ENCODE measurements at places on chromosomes 1 and 21.

DNA sequence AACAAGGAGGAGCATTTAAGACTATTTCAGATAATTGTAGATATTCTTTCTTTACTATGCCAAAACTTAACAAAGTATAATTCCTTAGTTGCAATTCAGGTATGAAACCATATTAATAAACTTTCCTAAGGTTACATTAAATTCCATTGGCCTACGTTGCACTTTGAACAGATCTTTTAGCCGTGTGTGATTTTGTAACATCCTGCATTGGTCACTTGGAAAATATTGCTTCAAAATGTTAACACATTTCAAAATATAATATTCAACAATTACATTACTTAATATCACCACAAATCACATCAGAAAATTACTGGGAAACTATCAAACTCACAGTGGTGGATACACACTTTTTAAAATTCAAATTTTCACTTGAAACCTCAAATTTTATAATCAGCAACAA lies 20.2 kb downstream of the ETS2 start:
- no peak for DNase-seq

GRCh38 chr1:71080230-71080738 lies 551 bp downstream of the ZRANB2 start:
- DNase-seq: no peak

GRCh38 chr21:37045149-37045548 lies 27.7 kb downstream of the PIGP start:
- no peak for DNase-seq

DNA sequence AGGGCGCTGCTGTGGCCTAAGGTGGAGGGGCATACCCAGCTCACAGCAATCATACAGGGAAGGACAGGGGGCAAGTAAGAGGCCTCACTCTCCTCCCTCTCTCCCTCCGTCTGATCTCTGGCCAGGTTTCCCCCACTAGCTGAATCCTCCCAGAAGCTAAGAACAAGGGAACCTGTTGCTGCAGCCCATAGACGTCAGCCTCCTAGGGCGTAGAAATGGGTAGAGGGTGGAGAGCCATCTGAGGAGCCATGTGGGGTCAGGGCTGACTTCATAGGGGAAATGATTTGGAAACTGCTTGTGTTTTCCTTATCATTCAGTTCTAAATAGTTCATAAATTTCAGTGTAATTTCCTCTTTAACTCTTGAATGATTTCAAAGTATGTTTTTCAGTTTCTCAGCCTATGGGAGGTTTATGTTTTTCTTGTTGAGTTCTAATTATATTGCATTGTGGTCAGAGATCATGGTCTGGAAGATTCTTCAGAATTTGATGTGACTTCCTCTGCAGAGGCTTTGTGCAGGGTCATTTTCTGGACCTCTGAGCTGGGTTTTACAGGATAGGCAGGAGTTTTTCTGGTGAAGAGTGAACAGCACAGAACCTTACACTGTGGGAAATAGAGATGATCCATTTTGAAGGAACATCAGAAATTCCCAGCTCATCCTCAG lies 2.3 kb upstream of the MOB3C start:
- no peak for DNase-seq

DNA sequence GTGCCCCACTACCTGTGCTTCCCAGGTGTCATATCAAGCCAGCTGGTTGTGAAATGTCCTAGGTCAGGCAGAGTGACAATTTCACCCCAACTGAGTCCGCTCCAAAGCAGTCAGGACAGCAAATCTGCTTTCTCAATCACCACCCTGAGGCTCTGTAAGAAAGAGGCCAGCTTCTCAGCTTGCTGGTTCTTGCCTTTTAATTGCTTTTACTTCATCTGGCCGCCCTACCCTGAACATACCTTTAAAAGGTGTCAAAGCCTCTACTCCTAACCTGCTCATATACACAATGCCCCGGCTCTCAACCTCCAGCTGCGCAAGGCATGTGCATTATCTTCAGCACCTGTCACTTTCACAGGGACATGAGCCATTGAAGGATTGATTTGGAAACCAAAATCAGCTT lies 581.6 kb downstream of the NPHP4 start:
- no peak for DNase-seq

DNA sequence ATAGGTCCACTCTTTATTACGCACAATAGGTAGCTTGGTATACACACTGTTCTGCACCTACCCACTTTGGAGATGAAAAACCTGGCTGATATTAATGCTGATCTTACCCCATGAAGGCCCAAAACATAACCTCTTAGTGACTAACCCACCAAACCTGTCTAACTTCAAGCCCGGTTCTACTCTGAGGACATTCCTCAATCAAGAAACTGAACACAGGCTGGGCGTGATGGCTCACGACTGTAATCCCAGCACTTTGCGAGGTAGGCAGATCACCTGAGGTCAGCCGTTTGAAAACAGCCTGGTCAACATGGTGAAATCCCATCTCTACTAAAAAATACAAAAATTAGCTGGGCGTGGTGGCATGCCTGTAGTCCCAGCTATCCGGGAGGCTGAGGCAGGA lies 50.5 kb downstream of the EYA3 start:
- no peak for DNase-seq

DNA sequence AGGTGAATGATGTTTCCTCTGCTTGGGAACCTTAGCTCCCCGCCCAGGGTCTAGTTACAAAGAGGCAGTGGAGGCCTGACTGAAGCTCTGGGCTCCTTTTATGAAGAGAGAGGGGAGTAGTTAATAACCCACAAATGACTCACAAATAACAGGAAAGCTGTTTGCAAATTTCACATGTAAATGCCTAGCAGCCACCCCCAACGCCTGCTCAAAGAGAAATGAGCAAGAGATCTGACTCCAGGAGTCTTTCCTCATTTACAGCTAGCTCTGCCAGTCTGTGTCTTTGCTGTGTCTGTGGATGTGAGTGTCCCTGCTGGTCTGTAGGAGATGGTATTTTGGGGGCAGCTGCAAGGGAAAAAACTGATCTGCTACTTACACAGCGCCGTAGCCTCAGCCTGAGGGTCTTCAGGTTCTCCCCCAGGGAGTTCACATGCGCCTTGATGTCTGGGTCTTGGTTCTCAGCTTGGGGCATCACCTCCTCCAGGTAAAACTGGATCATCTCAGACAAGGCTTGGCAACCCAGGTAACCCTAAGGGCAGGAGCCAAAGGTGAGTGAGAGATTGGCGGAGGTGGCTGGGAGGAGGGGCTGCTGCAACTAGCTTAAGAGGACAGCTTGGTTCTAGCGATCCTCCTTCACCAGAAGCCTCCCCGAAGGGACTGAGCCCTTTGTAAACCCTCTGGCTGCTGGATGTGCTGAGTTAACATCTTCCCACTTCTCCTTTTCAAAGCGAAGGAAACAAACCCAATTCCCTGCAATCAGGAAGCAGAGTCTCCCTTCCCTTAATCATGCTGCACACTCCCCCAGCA lies at the start of gene IL19:
TSS of gene IL19 (plus strand) at position 243 of the 807 bp plus-strand sequence. CDS start 65,890 bp downstream, outside the sequence.
- DNase-seq: peak; percentile 34

DNA sequence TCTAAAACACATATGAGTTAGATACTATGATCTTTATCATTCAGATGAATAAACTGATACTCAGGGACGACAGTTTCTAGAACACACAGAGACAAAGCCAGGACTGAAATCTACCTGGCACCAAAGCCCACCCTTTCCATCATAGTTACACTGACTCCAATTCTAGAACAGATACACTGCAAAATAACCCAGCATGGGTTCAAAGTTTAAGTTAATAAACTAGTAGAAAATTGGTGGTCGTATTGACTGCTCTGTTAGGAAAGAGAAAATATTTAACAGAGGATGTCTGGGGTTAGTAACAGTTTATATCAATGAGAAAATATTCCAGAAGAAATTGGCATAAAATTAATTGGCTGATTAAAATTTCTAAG lies 60.8 kb upstream of the BCL9 start:
- DNase-seq: no peak

DNA sequence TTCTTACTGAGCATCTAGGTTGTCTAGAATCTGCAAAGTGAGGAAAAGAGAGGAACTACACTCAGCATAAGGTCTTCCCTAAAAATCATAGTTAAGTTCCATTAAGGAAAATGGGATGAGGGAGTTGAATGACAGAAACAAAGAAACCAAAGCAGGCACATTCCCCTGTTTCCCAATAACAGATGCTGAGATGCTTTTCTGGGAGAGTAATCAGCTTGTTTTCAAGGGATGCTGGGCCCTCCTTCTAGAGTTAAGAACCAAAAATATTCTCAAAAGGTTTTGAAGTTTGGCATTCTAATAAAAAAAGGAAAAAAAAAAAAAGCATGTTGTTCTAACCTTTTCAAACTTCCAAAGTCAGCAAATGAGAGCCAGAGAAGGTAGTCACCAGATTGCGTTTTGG lies 105.2 kb upstream of the ZNF648 start:
- no peak for DNase-seq

GRCh38 chr1:25772164-25772563 lies 27.8 kb upstream of the SELENON start:
- DNase-seq: no peak

- DNase-seq: no peak
These were observed 5.1 kb upstream of the BRDT start for GRCh38 chr1:91944087-91944486.

- peak; percentile 22 for DNase-seq
These were observed 398.1 kb upstream of the LYPLAL1 start for GRCh38 chr1:218775501-218776021.

DNA sequence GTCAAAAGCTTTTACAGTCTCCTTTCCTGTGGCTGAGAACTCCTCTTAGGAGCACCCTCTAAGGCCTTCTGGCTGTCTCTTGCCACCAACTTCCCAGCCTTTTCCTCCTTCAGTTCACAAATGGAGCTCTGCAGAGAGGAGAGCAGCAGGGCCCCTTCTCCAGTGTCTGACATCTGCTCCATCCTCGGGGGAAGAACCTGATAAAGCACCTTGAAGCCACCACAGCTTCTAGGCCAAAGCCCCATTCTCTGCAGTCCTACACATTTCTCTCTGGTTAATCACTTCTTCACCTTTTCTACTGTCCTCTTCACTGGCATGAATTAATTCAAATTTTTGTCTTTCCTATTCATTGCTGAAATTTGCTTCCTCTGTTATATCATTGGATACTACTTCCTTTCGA lies 378.1 kb upstream of the POU3F1 start:
- DNase-seq: no peak

GRCh38 chr1:1431845-1432273 lies 3.6 kb upstream of the VWA1 start:
- DNase-seq: peak; percentile 72

- no peak for DNase-seq
These were observed 10.5 kb downstream of the NCMAP start for GRCh38 chr1:24566236-24566867.

GRCh38 chr1:204630132-204630905 lies 55.2 kb downstream of the LRRN2 start:
- DNase-seq: peak; percentile 25

DNA sequence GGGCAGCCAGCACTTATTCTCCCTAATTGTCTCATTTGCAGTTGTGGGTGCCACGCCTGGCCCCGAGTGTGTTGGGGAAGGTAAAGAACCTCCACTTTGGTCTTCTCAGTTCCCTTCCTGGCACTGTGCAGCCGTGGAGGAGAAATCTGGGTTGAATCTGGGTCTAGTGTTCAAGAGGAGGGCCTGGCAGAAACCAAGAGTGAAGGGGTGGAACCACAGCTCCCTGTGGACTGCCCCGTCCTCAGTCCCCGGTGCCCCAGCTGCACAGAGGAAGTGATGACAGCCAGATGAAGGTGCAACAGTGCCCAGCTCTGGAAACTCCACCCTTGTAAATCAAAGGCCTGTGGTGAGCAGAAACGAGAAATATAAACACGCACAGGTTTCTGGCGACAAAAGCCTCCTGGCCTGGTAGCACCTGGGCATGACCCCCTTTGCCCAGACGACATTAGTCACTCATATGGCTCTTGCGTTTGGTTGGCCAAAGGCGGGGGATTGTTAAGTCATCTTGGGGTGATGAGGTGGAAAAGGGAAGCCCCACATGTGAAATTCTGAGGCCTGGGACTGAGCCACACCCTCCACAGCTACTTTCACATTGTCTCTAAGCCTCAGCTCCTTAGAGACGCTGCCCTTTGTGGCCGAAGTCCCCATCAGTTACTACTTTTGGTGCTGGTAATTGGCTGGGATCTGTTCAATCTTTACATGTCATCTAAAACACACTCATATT lies 4.2 kb upstream of the ECE1 start:
- peak; percentile 71 for DNase-seq

GRCh38 chr1:41498804-41499203 lies 14.3 kb upstream of the EDN2 start:
- DNase-seq: peak; percentile 85

- no peak for DNase-seq
These were observed 1.8 kb downstream of the RER1 start for GRCh38 chr1:2393471-2393877.

GRCh38 chr1:5973771-5974170 lies 18.5 kb downstream of the NPHP4 start:
- DNase-seq: no peak

GRCh38 chr1:112522621-112523020 lies 13.9 kb downstream of the WNT2B start:
- no peak for DNase-seq

DNA sequence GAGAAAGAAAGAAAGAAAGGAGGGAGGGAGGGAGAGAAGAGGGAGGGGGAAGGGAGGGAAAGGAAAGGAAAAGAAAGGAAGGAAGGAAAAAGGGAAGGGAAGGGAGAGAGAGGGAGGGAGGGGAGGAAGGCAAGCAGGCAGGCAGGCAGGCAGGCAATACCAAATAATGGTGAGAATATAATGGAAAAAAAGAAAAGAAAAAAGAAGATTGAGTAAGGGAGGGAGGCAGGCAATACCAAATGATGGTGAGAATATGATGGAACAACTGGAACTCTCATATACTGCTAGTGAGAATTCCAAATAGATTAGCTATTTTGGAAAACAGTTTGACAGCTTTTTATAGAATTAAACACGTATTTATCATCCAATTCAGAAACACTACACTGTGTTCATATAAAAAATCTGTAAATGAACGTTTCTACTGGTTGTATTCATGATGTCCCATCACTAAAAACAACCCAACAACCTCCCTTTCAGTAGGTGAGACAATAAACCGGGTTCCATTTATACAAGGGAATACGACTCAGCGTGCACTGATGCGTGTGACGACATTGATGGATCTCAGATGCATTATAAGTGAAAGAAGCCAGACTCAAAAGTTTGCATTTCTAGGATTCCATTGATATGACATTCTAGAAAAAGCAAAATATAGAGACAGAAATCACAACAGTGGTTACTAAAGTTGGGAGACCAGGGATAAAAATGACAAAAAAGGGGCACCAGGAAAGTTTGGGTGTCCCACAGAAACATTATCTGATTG lies 226.4 kb downstream of the DSCAM start:
- no peak for DNase-seq

DNA sequence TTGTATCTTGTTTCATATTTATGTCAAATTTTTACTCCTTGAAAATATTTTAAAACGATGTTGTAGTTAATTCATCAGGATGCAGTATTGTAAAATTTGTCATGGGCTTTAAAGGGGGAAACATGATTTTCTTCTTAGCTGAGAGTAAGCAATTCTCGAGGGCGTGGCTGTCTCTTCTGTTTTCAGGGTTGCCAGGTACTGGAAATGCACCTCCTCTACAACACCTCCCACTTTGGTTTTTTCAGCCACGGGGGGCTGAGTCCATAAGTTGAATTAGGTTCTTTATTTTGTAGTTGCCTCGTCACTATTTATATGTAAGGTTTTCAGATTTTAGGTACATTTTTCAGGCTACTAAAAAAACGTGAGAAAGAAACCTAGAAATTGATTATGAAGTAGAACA lies 64.0 kb downstream of the PRDM2 start:
- no peak for DNase-seq

- DNase-seq: no peak
These were observed 5.0 kb downstream of the CTBS start for GRCh38 chr1:84569216-84569615.

GRCh38 chr1:110541906-110542395 lies 23.0 kb upstream of the KCNA10 start:
- no peak for DNase-seq

- no peak for DNase-seq
These were observed 143.5 kb downstream of the C1orf94 start for GRCh38 chr1:34320053-34320669.

GRCh38 chr1:40451238-40451585 lies 936 bp downstream of the ZFP69B start:
- no peak for DNase-seq

All from stomach (tissue), 19 donors.